ENCODE measurements at places on chromosomes 13 and 19. TPM values are rescaled to one million over a fixed set of nuclear protein-coding genes. Genes with fewer than 3 reads are reported as not detected.

The ZNF490 gene
- 5.2 TPM for total RNA-seq

The LAIR1 gene
- total RNA-seq = 1.5 TPM

- ATAC-seq = peak; percentile 88
Observed at GRCh38 chr19:940591-941291, 14.9 kb downstream of the ARID3A start.

GRCh38 chr19:41997121-41997850 lies 3.3 kb upstream of the ATP1A3 start:
- peak; percentile 51 for ATAC-seq

DNA sequence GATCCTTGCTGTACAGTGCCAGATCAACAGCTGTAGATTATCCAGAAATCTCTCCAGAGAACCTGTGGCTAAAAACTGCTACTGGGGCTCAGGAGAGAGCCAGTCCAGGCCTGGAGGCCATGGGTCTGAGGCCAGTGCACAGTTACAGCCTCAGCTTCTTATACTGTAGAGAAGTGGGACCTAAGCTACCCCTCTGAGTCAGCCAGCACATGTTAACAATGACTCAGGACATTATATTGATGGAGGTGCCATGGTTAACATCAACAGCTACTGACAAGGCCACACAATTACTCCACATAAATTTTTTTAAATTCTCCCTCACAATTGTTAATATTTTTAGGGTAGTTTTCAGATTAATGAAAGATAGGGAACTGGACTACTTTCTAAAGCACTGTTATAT lies 138.5 kb downstream of the RBM26 start:
- no peak for ATAC-seq

- peak; percentile 85 for ATAC-seq
Observed at GRCh38 chr19:56538761-56539263, at the start of gene ZFP28. Gene ZFP28 (plus strand): TSS chr19:56538948. CDS start chr19:56539019, 71 bp downstream.

DNA sequence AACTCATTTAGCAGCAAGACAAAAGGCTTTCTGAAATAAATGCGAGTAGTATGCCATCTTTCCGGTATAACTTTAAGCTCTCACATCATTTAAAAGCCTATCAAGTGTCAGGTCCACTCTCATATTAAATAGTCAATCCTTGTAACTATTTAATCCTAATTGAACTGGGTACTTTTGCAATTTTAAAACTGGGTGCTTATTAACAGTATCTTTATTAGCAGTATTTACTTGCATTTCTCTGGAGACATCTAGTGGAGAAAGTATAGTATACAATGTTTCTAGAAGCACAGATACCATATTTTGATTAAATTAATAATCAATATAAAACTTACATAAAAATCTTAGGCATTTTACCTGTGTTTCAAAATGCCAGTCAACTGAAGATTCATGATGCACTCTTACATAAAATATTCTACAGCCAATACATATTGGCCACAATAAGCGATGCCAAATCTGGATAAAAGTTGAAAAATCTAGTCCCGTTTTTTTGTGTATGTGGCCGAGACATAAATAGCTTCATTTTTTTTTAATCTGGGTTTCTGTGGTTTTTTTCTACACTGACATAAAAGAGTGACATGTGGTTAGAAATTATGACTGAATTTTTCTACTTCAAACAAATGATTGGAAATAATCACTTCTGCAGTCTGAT lies 4.3 kb upstream of the POSTN start:
- no peak for ATAC-seq

The CGB3 gene
- not detected for total RNA-seq
